ENCODE measurements at places on chromosomes 7 and 10.

DNA sequence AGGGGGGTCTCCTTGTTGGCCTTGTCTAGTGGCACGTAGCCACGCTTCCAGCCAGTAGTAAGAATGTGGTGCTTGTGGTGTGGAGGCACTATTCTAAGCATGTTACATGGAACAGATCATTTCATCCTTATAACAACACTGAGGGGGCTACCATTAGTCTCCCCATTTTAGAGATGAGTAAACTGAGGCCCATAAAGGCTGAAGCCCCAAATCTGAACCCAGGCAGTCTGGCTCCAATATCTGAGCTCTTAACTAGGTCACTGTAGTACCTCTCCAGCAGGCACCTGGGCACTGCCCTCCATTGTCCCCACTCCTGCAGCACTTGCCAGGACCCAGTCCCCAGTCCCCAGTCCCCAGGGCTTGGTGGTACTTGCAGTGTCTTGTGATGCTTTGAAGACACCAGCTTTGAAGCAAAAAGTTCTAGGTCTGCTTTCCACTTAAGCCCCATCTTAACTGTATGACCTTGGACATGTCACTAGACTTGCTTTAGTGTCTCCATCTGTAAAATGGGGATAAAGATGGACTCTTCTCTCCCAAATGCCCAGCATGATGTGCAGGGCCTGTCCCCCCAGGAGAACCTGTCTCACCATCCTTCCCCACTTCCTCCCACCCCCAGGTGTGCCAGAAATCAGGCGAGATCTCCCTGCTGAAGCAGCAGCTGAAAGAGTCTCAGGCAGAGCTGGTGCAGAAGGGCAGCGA is 6.4 kb downstream of the LZTS2 start:
- no peak for DNase-seq

- no peak for DNase-seq
Observed at GRCh38 chr10:4532976-4533375, 293.0 kb upstream of the AKR1E2 start.

DNA sequence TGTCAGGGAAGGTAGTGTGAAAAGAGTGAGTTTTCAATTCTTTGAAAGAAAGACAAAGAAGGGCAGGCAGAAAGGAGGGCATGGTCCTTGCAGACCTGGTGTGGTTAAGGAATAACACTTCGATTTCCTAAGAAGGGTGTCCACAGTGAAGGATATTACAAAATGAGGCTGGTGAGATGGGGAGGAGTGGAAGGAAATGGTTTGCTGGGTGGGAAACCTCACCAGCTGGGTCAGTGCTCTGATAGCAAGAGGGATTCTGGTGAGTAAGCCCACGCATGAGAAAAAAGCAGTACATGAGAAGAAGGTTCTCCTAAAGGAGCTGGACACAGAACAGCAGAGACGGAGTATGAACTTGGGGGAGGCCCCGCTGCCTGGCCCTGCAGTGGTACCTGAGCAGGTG is 230.6 kb upstream of the PLXNA4 start:
- DNase-seq, result no peak

DNA sequence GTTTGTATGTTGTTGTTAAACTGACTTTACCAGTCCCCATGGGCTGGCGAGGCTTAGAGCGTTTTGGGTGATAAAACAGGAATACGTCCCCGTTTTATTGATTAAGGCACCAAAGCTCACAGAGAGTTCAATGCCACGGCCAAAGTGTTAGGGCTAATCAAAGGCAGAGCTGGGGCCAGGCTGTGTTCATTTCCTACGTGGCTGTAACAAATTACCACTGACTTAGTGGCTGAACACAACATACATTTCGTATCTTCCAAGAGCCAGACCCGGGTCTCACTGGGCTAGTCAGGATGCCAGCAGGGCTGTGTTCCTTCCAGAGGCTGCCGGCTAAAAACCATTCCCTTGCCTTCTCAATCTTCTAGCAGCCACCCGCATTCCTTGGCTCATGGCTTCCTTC is 94.4 kb upstream of the HABP2 start:
- no peak for DNase-seq

- DNase-seq, result no peak
Observed at GRCh38 chr7:102285540-102286236, 980 bp upstream of the SH2B2 start.

Data from GM04503 (cell line).